Activated T-helper 9 cell treated with anti-CD3 and anti-CD28 coated beads, Interleukin-2, amount 50 U/mL, for 16 hours (primary cell): ENCODE measurements at places on chromosomes 4 and X.

- no peak for DNase-seq
Measured at GRCh38 chr4:16483540-16483939, 257.3 kb upstream of the TAPT1 start.

- DNase-seq, result no peak
Measured at GRCh38 chr4:76898949-76899645, 1.2 kb upstream of the SOWAHB start.

DNA sequence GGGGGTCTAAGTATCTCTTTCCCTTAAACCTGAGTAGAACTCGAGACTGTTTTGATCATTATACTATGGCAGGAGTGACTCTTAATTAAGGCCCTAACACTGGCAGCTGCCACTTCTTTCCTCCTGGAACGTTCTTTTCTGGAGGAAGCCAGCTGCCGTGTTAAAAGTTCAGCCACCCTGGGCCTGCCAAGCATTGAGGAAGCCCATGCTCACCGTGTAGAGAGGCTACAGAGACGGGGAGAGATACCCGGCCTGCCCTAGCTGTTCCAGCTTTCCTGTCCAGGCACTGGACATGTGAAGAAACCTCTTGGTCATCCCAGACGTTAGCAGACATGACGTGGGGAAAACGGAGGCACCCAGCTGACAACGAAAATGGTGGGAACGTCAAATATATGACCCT, 274.1 kb downstream of the ARHGAP10 start:
- no peak for DNase-seq

DNA sequence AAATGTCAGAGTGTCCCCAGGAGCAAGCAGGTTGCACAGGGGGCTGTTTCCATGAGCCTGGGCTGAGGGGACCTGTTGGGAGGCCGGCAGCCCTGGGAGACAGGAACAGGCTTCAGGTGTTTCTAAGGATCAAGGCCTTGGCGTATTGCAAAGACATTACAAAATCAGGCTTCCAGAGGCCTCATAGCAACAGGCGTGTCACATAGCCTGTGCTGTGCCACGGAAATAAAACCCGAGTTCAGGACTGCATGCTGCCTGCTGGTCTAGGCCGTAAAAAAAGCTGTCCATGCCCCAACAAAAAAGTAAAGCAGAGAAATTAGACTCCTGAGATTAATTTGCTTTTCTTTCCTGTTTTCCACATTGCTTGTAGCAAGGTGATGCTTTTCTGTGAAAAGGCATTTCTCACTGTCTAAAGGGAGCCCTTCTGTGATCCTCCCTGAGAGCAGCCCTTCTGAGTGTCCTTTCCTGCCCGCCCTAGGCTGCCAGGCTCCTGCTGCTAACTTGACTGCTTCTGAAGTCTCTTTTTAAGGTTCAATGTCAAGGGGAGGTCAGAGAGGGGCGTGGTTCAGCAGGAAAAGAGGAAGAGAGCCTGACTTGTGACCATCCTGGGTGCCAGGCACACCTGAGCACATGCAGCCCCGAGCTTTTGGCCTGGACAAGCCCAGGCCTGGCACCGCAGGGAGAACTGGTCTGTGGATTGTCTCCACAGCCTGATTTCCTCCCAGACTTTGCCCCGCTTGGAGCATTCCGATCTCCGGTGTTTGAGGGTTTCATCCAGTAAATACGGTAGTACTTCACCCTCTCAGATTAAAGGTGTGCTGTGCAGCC, 21.3 kb downstream of the SHROOM2 start:
- no peak for DNase-seq

DNA sequence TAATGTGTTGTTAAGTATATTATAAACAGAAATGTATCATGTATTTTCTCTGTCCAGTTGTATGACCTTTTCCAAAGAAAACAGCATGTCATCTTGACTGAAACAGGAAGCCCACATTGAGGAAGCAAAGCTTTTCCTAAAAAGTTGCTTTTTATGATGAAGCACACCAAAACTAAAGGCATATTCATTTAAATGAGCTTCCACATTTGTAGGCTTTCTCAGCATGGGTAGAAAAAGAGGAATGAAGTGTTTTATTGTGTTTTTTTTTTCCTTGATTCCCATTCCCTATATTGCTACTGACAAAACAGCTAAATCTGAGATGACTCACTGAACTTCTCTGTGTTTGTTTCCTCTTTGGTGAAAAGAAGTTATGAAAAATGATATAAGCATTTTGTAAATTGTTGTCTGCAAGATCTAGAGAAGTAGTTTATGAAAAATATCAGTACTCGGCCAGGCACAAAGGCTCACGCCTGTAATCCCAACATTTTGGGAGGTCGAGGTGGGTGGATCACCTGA, 32.5 kb upstream of the FRAS1 start:
- no peak for DNase-seq

GRCh38 chrX:104391906-104392305, 137.2 kb upstream of the ESX1 start:
- DNase-seq, result no peak

DNA sequence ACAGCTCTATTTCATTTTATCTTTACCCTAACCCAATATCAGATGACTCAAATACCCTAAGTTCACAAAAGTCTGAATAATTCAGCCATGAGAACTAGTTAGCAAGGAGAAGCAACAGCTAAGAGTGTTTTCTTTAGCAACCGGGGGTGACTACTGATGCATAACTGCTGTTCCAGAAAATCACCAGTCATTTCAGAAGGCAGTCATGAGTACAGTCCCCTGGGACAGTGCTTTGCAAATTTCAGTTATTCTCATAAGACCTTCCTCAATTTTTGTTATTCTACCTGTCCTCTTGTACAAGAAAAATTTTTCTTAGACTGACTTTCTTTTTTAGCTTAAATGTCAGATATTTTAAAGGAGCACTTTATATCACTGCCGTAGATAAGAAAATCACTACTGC, 16.4 kb downstream of the BANK1 start:
- DNase-seq, result no peak

DNA sequence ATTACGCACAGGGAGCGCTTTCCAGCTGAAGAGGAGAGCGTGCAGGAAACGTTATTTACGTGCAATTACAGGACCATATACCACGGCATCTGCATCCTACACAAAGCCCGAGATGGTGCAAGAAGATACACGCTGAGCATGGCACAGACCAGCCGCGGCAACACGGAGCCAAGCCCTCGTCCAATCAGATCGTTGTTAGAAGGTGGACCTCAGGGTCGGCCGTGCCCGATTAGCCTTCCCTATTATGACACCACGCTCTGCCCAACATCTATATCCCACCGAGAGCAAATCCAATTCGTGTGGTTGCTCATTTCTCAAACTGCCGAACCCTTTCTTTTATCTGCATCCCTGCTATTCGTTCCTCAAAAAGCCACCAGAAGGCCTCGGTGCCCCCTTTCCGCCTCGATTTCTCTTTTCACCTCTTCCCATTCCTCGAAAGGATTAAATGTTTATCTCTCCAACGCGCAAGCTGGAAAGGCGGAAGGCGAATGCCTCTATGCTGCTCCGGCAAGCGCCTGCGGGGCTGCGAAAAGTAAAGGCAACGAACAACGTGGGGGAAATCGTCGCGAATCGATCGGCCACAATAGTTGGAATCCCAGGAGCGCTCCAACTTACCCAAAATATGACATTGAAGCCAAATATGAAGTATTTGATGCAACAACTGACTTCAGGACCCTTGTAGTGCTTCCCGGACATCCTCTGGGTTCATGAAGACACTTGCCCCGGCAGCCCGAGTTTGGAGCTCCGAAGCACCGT, 702 bp downstream of the TSPAN5 start:
- peak; percentile 14 for DNase-seq
